Progenitor cell of endocrine pancreas (in vitro differentiated cells): ENCODE measurements at places on chromosomes 5 and 9. TPM values are rescaled to one million over a fixed set of nuclear protein-coding genes. Genes with fewer than 3 reads are reported as not detected.
A peak's percentile ranks its signal among the peaks of the same experiment; 100 is the strongest.

Gene NR4A3
- total RNA-seq, result 1.2 and 1.4 TPM in 2 replicates

Gene IRX4
- total RNA-seq, result 0.17 TPM in 1 of 2 replicates, not detected in the other

Gene JMY
- total RNA-seq, result 13.9 and 15.0 TPM in 2 replicates

Gene EPB41L4A
- 34.2 and 37.7 TPM in 2 replicates for total RNA-seq

Gene SPATA31D4
- total RNA-seq, result not detected in 2 replicates

Gene NMUR2
- total RNA-seq, result not detected in 2 replicates

Gene TMEM215
- not detected in 2 replicates for total RNA-seq

Gene TNC
- total RNA-seq, result 5.1 and 15.1 TPM in 2 replicates

Gene GPR151
- total RNA-seq, result not detected in 2 replicates

Gene PCDHGB6
- 23.1 and 24.0 TPM in 2 replicates for total RNA-seq

Gene TGFBI
- 2.3 and 3.8 TPM in 2 replicates for total RNA-seq

Gene KIF12
- total RNA-seq, result 166 and 176 TPM in 2 replicates

Gene MARCOL
- not detected in 2 replicates for total RNA-seq

DNA sequence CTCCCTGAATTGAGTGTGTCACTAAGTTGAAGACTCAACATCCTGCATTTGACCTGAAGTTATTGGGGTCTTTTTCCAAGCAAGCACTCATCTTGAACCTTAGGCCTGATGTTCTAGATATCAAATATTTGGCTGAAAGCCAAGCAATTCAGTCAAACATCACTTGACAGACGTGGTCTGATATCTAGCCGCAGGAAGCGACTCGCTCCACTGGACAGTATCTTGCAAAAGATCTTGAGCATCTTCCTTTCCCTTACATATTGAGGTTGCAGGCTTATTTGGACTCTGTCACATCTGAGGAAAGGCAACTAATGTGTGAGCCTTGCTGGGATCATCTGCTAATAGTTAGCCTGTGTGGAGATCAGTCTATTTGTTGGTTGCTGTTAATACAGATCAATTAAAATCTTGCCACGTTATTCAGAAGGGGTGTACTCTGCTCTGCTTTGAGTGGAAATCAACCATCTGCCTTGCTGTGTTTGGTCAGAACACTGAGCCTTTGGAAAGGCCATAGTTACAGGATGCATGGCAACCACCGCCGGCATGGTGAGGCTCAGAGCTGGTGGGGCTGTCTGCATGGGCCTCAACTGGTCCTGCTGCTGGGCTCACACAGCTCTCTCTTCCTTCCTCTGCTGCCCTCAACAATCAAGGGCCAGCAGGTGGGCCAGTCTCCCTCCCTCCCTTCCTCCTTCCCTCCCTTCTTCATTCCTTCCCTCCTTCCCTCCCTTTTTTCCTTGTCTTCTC, 166.9 kb upstream of the KLF9 start:
- no peak for DNase-seq

DNA sequence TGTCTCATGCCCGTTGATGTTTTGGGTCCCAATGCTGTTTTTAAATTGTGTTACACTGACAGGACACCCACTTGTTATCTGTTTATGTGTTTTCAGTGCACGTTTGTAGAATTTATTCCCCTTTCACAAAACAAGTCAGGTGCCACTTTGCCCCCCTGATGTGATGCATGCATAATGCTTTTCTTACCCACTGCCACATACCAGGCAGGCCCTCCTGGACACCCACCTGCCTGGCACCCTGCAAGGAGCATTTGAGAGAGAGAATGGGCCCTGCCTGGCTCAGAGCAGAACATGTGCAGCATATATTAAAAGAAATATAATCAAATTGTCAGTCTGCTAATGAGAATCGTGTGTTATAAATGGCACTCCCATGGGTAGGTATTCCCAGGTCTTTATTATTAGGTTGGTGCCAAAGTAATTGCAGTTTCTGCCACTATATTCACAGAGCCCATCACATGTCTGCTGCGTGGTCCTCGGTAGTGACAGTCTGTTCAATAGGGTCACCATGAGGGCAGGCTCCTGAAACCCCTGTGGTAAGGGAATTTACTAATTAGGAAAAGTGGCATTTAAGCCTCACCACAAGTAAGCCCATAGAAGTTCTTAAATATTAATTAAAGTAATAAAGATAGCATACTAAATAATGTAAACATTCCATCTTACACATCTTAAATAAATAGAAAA, 52.2 kb upstream of the CKMT2 start:
- DNase-seq, result no peak

- DNase-seq, result no peak
Measured at GRCh38 chr9:110926828-110927487, 111.3 kb downstream of the LPAR1 start.

DNA sequence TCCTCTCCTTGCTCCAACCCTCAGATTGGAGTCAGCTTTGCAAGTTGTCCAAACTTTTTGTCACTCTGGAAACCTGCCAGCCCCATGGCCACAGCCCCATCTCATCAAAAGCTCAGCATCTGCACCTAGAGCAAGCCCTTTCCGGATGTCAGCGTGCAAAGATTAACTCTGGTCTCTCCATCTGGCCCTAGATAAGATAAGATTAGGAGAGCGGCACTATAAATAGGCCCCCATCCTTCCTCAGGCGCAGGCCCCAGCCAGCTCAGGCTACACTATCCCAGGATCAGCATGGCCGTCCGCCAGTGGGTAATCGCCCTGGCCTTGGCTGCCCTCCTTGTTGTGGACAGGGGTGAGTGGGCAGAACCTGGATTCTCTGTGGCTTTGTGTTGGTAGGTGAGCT, at the start of gene SPINK4:
Gene SPINK4, plus strand, starts transcription at position 247 of the 400 bp plus-strand sequence. Its CDS starts 42 bp downstream, at position 289.
- no peak for DNase-seq

GRCh38 chr5:43711496-43711895, 108.5 kb downstream of the NNT start:
- DNase-seq, result no peak

GRCh38 chr5:97545886-97546535, 363.0 kb upstream of the RIOK2 start:
- DNase-seq, result no peak

DNA sequence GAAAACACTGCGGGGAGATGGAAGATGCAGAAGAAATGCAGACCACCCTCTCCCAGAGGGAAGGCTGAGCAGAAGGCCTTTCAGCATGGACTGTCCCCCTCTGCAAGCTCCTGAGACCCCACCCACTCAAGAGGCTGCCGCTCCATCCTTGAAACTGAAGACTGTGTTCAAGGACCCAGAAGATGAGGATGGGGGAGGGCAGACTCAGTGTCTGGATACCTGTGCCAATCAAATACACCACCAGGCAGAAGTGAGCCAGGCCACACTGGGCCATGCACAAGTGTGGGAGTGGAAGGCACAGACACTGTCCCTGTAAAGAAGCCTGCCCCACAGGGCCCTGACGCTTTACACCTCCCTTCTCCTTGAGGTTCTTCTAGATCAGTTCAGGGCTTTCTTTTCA, 40.0 kb upstream of the IPPK start:
- no peak for DNase-seq

- no peak for DNase-seq
Measured at GRCh38 chr9:109974918-109975276, 194.9 kb downstream of the PALM2AKAP2 start.

- DNase-seq, result peak; percentile 30
Measured at GRCh38 chr5:154756009-154756867, 1.1 kb downstream of the LARP1 start.

- DNase-seq, result no peak
Measured at GRCh38 chr5:122478741-122479442, 166.9 kb downstream of the SNCAIP start.

GRCh38 chr5:67581203-67581602, 384.6 kb upstream of the CD180 start:
- DNase-seq, result no peak

DNA sequence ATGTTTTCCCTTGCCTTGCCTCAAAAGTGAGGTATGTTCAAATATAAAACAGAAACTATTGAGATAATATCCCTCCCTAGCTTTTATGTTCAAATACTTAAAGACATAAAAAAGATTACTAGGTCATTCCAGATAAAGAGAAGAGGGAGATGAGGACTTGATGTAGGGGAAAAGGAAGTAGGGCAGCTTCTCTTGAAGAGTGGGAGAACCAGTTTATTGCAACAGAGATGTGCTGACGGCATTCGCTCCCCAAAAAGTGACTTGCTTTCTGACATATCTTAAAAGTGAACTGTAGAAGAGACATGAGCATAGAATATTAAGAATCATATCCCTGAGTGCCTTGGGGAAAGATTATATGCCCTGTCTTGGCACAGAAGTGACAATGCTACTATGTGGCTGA, 330.2 kb upstream of the NREP start:
- no peak for DNase-seq

DNA sequence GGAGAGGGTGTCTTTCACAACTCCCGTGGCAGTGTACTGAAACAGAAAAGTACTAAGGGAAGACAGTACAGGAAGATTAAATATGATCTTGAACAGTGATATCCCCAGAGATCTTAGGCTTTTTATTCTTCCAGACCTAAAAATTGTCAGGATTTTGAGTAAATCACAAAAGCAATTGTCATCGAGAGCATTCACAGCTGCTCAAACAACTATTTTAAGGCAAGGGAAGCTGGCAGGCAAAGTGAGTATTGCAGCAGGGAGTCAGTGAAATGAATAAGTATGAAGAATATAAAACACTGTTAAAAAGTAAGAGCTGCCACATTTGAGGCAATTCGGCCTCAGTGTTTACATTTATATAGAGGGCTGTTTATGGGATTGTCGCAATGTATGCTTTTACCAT, 479.0 kb downstream of the CAAP1 start:
- DNase-seq, result no peak

DNA sequence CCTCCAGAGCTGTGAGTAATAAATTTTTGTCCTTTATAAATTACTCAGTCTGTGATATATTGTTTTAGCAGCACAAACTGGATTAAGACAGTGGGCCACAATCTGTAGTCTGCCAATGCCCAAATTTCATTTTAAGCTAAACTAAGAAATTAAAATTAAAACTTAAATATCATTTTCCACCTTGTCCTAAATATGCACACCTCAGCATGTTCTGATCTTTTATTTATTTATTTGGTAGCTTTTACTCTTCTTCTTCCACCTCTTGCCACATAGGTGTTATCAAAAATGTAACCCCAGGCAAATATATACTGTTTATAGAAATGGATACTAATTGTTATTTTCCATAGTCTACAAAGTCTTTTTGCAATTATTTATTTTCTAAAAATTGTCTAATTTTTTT, 1102.2 kb upstream of the COX7C start:
- DNase-seq, result no peak

- no peak for DNase-seq
Measured at GRCh38 chr5:157993986-157994691, 135.2 kb upstream of the CLINT1 start.

GRCh38 chr9:4344946-4345345, 45.1 kb upstream of the GLIS3 start:
- DNase-seq, result no peak

GRCh38 chr9:80191108-80191507, 619.3 kb downstream of the TLE4 start:
- DNase-seq, result no peak

DNA sequence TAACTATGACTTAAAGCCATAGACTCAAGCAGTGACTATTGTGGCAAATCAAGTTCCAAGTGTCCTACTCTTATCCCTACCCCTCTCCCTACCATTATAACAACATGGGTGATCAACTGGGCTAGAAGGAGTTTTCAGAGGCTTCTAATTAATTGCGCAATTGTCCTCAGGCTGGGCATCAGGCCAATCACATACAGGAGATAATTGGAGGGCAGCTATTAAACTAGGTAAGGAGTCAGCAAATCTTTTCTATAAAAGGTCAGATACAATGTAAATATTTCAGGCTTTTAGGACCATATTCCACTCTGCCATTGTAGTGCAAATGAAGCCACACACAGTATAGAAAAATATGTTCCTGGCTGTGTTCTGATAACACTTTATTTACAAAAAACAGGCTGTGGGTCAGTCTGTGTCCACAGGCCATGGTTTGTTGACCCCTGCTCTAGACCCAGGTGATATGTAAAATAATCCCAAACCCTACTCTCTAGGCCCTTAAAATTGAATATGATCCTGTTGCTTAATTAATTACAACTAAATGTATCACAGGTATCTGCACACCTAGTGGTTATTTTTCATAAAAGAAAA, 141.4 kb upstream of the PIK3R1 start:
- DNase-seq, result no peak

DNA sequence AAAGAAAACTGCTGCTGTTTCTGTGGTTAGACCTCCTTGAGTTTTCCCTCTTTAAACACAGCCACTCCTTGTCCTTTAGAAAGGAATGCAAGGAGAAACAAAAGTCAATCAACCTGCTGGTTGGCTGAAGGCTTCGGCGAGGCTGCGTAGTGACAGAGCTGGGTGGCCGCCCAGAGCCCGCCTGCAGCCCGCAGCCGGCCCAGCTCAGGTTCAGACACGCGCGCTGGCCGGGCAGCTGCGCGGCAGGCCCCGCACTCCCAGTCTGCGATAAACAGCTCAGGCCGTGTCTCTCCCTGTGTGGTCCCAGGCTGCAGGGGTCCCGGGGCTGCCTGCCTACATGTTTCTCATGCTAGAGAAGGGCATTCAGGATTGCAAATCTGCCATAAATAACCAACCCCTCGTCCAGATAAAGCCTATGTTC, 115.4 kb downstream of the HSD17B3 start:
- peak; percentile 18 for DNase-seq

DNA sequence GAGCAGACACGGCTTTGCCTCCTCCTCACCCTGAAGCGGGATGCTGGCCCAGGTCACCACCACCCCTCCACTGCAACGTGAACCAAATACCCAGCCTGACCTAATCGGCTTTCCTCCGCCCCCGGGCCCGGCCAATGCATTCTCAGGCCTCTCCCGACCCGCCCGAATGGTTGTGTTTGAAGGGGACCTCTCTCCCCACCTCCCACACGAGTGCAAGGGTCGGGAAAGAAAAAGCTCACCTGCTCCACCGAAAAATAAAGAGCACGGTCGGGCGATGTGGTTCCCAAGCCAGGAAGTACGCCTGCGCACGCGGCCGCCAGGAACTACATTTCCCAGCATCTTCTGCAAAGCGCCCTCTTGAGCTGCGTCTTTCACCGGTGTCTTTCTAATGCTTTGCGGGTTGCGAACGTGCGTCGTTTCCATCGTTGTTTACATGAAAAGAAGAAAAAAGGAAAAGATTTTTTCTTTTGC, at the start of gene ZNF883:
Gene ZNF883, minus strand, starts transcription at position 282 of the 471 bp plus-strand sequence.
- DNase-seq, result peak; percentile 36
